ENCODE measurements at places on chromosomes 5 and 9.

DNA sequence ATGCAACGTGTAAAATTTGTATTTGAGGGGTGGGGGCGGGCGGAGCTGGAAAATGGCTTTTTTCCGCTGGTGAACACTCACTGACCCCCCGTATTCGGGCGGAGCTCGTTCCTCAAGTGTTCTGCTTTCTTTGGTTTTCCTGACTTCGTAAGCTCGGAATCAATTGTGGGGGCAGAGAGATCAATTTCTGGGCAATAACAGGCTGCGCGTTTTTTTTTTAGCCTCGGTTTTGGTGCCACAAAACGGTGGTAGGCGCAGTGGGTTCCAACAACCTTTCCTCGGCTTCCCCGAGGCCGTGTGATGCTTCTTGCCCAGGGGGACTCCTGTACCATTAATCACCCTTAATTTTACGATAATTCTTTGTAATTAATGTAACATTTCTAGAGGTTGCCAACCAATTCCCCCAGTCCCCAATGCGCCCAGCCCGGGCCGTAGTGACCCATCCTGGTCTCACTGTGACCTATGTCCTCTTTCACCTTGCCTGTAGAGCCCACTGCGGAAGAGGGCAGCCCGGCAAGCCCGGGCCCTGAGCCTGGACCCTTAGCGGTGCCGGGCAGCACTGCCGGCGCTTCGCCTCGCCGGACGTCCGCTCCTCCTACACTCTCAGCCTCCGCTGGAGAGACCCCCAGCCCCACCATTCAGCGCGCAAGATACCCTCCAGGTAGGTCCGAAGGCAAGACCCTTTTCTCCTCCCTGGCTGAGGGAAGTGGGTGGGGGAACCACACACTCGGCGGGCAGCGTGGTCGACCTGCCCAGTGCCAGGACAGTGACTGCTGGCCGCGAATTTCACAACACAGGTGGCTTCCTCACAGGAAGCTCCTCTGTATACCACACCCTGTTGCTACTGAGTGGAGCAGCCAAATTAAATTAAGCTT lies 3.7 kb downstream of the NR4A3 start:
- no peak for DNase-seq

- DNase-seq: no peak
Observed at GRCh38 chr5:180208435-180209081, 453 bp downstream of the RASGEF1C start.

DNA sequence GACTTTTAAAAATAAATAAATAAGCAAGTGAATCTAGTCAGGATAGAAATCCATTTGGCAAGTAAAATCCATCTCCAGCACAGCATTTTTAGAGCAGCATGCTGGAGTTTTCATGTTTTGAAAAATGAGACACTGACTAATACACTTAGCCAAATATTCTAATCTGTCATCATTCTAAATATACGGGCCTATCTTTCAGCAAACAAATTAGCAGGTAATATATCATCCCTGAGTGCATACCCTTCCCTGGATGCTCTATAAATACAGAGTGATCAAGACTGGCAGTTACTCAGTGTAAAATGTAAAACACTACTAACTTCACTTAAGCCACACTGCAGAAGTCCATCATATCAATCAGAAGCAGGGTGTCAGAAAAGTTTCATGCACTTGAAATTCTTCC lies 58.4 kb downstream of the MLLT3 start:
- no peak for DNase-seq

DNA sequence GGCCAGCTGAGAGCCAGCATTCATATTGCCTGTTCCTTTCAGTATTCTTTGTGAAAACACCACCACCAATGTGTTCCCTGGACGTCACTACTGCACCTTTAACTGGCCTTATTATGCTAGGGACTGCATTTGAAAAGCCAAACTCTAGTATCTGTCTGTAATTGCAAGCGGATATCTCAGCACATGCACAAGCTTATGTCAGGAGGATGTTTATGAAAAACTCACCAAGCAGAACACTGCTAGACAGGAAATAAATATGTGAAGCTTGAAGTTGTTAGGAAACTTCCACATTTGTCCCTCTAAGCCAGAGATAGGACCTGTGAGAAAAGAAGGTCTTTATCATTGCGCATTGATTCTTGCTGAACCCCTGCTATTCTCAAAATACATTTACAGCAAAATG lies 135.4 kb upstream of the CCDC152 start:
- DNase-seq: no peak

- DNase-seq: peak; percentile 82
Observed at GRCh38 chr9:129962889-129963703, 79.9 kb downstream of the FNBP1 start.

DNA sequence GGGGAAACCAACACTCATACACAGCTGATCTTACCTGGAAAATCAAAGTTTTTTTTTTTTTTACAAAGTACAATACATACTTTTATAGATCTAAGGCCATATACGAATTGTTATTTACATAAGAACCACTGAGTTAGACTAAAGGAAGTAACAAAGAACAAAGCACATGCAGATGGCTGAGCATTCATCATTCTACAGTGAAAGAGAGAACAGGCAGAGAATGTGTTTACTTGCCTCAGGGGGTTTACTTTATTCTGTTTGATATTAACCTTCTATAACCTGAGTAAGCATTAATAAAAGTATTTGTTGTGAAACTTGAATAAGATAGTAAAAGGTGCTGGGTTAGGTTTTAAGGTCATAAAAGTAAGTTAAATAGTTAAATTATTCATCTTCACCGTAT lies 54.7 kb downstream of the SLC38A9 start:
- DNase-seq: no peak

DNA sequence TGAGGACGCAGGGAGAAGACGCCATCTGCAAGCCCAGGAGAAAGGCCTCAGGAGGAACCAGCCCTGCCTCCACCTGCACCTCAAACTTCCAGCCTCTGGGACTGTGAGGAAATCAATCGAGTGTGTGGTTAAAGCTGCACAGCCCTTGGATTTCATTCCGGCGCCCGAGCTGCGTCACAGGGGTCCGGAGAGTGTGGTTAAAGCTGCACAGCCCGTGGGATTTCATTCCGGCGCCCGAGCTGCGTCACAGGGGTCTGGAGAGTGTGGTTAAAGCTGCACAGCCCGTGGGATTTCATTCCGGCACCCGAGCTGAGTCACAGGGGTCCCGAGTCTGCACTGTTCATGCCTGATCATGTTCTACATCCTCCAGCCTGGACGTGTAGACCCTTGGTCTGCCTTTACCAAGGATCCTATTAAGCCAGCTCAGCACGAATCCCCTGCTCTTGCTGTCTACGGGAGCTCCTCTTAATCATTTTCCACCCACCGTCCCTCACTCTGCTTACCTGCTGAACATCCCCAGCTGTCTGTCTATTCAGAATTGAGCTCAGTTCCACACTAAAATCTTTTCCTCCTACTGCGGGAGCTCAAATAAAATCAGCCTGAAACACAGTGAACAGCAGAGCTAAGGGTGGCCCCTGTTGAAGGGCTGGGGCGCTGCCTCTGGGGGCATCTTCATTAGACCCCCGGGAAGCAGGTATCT lies 73.0 kb upstream of the OLFM1 start:
- no peak for DNase-seq

GRCh38 chr5:135008556-135008955 lies 25.5 kb downstream of the PITX1 start:
- no peak for DNase-seq

DNA sequence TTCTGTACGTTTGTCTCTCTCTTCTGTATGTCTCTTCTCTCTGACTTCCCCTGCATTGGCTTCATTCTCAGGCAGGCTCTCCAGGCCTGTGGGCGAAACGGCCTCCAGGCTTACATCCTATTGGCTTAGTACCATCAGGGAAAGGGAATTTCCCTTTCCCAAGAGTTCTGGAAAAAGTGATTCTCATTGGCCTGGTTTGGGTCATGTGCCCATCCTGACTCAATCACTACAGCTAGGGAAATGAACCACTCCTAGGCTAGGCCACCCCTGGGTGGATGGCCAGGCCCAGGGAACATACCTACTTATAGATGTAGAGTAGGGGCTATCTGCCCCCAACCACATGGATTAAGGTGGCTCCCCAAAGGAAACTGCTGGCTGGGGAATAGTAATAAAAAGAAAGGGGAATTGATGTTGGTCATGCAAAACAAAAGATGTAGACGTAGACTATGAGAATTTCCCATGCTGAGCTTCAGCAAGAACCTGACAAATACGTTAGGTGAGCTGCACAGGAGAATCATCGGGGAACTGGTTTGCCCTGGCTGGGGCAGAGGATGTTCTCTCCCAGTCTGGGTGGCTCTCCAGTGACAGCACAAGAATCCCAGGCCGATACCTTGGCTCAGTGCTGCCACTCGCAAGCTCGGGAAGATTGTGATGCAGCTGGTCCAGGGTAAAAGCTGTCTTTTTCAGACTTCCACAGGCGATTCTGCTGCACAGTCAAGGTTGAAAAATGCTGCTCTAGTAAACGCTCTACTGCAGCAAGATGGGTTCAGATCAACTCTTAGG lies 3.7 kb upstream of the EGR1 start:
- no peak for DNase-seq

DNA sequence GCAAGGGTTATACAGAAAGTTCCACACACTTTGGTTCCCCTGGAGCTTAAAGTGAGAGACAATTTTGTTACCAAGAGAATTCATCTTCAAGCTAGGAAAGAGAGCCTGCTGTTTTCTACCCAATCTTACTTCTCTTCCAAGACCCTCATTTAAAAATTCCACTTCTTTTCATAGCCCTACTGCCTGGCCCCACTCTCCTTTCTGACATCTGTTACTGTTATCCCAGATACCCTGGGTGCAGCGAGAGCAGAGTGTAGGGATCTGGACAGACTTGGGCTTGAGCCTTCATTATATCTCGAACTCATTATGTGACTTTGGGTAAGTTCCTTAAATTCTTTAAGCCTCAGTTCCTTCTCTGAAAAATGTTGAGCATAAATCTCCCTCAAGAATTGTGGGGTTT lies 263.1 kb downstream of the ASTN2 start:
- DNase-seq: no peak

- DNase-seq: no peak
Observed at GRCh38 chr5:61586096-61587084, 254.3 kb downstream of the ZSWIM6 start.

DNA sequence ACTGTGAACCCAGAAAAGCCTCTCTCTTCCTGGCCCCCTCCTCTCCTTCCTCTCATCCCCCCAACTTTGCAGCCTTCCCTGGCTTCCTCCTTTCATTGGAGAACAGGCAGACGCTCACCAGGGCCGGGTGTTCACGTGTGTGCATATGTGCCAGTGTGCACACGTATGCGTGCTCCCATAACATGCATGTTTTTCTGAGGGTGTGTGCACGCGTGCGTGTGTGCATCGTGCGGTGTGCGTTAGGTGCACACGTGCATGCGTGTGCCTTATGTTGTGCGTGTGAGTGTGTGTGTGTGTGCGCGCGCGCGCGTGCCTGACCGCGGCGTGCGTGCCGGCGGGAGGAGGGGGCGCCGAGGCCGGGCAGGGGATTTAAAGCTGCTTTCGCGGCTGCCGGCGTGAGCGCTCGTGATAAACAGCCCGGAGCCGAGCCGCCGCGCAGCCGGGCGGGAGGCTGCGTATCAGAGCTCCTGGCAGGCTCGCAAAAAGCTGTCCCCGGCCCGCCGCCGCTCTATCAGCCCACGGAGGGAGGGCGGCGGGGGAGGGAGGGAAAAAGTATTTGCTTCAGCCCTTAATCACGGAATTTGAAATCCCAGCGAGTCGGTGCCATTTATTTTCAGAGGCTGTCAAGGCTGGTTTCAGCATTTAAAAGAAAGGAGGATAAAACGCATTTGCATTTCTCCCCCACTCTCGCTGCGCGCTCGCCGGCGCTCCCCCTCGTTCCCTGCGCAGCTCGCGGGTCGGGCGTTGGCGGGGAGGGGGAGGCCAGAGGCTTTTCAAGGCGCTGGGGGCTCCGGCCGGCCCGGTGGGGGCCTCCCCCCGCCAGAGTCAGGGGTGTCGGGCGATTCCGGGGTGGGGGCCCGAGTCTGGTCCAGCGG lies 183.9 kb downstream of the C9orf50 start:
- DNase-seq: peak; percentile 18

DNA sequence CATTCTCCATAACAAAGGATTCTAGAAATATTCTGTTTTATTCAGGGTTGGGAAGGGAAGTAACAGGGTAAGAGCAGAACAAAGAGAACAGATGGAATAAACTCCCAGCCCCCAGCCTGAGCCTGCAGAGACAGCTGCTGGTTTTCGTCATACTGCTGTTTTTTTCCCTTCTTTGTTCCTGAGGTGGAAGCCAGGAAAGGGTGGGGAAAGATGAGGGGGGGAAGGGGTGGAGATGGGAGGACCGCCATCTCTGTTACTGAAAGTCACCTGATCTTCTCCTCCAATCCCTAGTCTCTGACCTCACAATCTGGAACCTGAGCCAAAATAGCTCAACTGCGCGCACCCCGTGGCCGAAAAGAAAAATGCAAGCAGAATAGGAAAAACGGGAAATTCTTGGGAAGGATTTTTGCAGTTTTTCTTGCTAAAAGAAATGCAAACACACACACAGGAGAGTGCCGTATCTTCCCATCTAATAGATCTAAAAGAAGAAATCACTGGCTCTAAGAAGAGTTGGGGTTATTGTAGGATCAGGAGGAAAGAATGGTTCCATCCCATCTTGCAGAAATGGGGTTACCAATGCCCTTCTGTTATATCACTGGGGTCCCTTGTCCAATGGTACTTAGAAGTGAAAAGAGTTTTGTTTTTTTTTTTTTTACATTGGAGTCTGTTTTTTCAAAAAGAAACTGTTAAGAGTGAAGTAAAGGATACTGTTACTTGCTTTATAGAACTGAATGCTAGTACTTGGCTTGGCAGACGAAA lies 57.9 kb downstream of the DIAPH1 start:
- no peak for DNase-seq

GRCh38 chr5:172911976-172912375 lies 47.2 kb upstream of the RPL26L1 start:
- no peak for DNase-seq

GRCh38 chr5:115600766-115601165 lies 1.5 kb downstream of the TICAM2 start:
- no peak for DNase-seq

DNA sequence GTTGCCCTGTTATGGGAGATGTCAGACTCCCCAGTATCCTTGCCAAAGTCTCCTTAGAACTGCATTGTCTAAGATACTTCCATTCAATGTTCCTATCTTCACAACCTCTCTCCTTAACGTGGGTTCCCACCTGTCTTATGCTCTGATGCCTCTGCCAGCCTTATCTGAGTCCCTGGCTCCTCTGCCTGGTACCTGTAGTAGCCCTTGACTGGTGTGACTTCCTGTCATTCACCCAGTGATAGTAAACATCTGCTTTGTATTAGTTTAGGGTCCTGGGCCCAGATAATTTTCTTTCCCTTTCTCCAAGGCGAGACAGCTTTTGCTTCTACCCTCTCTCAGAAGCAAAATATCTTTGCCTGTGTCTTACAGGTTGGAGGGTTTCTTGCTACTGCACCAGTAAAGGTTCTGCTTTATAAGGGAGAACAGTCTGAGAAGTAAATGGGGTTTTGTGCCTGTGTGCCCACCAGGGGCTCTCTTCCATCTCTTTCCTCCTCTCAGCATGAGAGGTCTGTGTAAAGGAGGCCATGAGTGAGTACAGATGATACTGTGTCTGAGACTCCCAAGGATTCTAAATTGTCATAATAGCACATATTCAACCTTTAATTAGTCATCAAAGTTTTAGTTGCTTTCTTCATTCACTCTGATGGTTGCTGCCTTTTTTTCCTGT lies 220.8 kb downstream of the PRR16 start:
- no peak for DNase-seq

All from CD4-positive, alpha-beta T cell treated with Interleukin-15 for 4 hours (primary cell).